Ascending aorta (tissue), 2 donors: ENCODE measurements at places on chromosomes 5 and 9.

DNA sequence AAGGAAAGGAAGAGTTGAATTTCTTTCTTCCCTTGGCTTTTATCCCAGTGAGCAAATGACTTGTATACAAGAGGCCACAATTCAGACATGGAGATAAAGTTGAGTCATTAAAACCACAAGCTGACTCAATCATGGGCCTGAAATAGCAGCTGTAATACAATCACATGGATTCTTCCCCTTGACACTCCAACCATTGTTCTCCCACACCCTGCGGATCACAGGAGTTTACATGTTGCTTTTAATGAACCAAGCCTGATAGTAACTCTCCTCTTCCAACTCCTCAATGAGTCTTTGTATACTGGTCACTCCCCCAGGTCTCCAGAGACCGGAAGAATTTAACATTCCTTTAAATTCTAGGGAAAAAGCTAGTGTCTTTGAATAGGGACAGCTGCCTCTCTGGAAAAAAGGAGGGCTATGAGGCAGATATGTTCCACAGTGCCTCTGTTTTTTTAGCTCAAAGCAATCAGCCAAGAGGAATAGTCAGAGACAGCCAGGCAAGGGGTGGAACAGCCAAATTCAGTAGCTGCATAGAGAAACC is 32.4 kb downstream of the PCDHGC5 start:
- H3K4me3 ChIP-seq, result no peak overlapping the region
- no peak for DNase-seq
- no peaks in the 10 kb centered on the region for H3K27me3 ChIP-seq

DNA sequence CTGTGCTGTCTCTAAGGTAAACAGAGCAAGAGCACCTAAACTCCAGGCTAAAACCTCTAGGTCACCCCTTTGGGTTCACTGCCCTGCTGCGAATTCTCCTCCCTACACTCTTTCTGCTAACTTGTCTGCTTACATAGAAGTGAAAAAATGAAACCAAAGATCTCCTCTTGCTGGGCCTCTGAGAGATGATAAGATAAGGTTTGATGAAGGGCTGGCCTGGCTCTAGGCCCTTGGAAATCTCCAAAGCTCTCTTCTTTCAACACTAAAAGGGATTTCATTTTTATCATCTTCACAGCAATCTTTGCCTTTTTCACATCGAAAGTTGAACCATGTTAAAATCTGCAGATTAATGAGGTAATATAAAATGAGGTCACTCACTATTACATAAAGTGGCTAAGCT is 450.8 kb upstream of the TLE4 start:
- H3K27ac ChIP-seq, result no peak overlapping the region
- no peak overlapping the region for H3K4me3 ChIP-seq
- no peaks in the 10 kb centered on the region for H3K4me1 ChIP-seq
- H3K36me3 ChIP-seq, result no peaks in the 10 kb centered on the region
- DNase-seq, result no peak
- H3K27me3 ChIP-seq, result no peaks in the 10 kb centered on the region

- no peaks in the 10 kb centered on the region for H3K27me3 ChIP-seq
- no peak for DNase-seq
- H3K27ac ChIP-seq, result peak overlapping the region; percentile 39
- H3K4me1 ChIP-seq, result peaks cover 13% of the 10 kb centered on the region
Observed at GRCh38 chr9:36029202-36029601, 7.5 kb upstream of the RECK start.

- H3K4me1 ChIP-seq, result no peaks in the 10 kb centered on the region
- H3K27me3 ChIP-seq, result no peaks in the 10 kb centered on the region
- peak; percentile 74 for DNase-seq
- no peak overlapping the region for H3K4me3 ChIP-seq
- H3K27ac ChIP-seq, result peak overlapping the region; percentile 55
Observed at GRCh38 chr9:109035684-109036423, 22.6 kb upstream of the CTNNAL1 start.

GRCh38 chr9:34701023-34701768 is 8.7 kb downstream of the CCL21 start:
- no peaks in the 10 kb centered on the region for H3K36me3 ChIP-seq
- no peaks in the 10 kb centered on the region for H3K27me3 ChIP-seq
- peak; percentile 88 for DNase-seq
- peak overlapping the region; percentile 91 for H3K27ac ChIP-seq

GRCh38 chr9:73153793-73154227 is 2.1 kb downstream of the ANXA1 start:
- no peaks in the 10 kb centered on the region for H3K27me3 ChIP-seq
- peaks cover 14% of the 10 kb centered on the region for H3K4me1 ChIP-seq
- peak overlapping the region; percentile 62 for H3K4me3 ChIP-seq
- peaks cover 3% of the 10 kb centered on the region for H3K36me3 ChIP-seq
- peak overlapping the region; percentile 70 for H3K27ac ChIP-seq
- DNase-seq, result no peak

DNA sequence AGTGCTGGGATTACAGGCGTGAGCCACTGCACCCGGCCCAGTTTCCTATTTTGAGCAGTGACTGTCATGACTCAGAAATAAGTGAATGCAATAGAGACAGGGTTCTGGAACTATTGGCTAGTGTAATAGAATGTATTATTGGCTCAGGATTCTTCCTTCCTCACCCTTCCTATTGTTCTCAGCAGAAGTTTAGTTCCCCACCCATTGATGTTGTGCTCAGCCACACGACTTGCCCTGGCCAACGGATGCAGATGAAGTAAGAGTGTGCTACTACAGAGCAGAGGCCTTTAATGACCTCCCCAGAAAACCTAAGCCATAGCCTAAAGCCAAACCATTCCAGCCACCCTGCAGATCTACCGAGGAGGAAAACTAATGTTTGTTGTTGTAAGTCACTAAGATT is 287.9 kb downstream of the AGTPBP1 start:
- H3K36me3 ChIP-seq, result no peaks in the 10 kb centered on the region
- DNase-seq, result no peak
- H3K27me3 ChIP-seq, result no peaks in the 10 kb centered on the region
- no peaks in the 10 kb centered on the region for H3K4me1 ChIP-seq
- H3K27ac ChIP-seq, result no peak overlapping the region
- H3K4me3 ChIP-seq, result no peak overlapping the region

DNA sequence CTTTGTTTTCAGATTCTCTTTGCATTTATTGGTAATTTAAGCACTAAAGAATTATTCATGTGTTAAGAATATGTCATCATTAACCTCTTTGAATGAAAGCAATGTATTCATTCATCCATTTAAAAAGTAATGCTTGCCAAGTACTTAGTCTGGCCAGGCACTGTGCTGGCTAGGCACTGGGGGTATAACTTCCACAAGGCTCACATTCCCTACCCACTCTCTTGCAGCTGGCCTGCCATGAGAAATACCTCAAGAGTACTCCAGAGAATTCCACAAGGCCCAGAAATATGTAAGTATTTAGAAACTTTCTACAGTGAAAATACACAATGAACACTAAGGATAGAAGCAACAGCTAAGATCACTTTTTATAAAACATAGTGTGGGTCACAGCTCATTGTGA is 25.4 kb downstream of the ZNF300 start:
- no peaks in the 10 kb centered on the region for H3K27me3 ChIP-seq
- H3K27ac ChIP-seq, result no peak overlapping the region
- H3K36me3 ChIP-seq, result no peaks in the 10 kb centered on the region
- DNase-seq, result no peak

- H3K27me3 ChIP-seq, result no peaks in the 10 kb centered on the region
- DNase-seq, result no peak
Observed at GRCh38 chr9:6689893-6690674, 44.6 kb upstream of the GLDC start.

GRCh38 chr9:107240260-107240659 is 42.8 kb upstream of the RAD23B start:
- no peaks in the 10 kb centered on the region for H3K36me3 ChIP-seq
- no peaks in the 10 kb centered on the region for H3K27me3 ChIP-seq
- DNase-seq, result no peak

- H3K27me3 ChIP-seq, result no peaks in the 10 kb centered on the region
- no peak for DNase-seq
- no peaks in the 10 kb centered on the region for H3K4me1 ChIP-seq
Observed at GRCh38 chr9:2336055-2336454, 285.5 kb upstream of the VLDLR start.

DNA sequence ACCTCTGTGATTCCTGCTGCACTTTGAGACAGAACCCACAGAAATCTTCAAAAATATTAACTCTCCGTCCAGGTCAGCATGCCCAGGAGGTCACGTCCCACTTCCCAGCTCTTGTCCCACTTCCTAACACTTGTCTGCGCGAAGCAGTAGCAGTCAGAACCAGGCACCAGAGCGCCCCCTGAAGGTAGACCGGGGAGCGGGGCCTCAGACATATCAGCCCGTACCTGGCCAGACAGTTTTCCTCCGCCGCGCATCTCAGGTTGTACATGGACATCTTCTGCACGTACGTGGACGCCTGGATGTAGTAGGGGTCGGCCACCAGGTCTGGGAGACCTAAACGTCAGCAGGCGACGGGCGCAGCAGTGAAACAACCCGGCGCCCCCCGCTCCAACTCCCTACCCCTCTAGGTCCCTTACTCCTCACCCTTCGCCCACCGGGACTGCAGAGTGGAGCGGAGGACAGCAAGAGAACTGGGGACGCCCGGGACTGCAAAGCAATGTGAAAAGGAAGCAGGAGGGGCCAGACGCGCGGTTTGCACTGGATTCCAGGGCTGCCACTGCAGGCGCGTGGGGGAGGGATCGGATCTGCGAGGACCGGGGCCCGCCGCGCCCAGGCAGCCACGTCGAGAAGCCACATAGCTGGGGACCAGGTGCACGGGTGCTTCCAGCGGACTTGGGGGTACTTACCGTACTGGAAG is 1.2 kb downstream of the LOX start:
- peak overlapping the region; percentile 91 for H3K27ac ChIP-seq
- peaks cover 7% of the 10 kb centered on the region for H3K4me1 ChIP-seq
- H3K36me3 ChIP-seq, result peaks cover 3% of the 10 kb centered on the region
- peak; percentile 91 for DNase-seq
- H3K4me3 ChIP-seq, result peak overlapping the region; percentile 99
- H3K27me3 ChIP-seq, result no peaks in the 10 kb centered on the region

DNA sequence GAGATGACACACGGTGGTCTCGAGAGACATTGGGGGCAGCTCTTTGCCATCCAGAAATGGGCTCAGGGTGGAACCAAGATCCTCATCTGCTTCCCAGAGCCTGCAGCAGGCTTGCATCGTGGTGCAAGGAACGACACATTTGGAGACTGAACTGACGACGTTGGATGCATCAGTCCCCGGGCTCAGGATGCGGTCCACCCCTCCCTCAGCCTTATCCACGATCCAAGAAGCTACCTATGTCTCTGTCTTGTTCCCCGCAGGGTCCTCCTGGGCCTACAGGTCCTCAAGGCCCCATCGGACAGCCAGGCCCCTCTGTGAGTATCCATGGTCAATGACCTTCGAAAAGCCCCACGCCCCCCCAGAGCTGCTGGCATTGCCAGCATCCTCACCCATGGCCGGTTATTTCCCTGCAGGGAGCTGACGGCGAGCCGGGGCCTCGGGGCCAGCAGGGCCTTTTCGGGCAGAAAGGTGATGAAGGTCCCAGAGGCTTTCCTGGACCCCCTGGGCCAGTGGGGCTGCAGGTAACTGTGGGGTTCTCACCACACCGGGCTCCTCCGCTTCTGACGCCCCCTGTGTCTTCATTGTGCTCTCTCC is 69.4 kb upstream of the FCN2 start:
- H3K4me1 ChIP-seq, result peaks cover 8% of the 10 kb centered on the region
- no peak overlapping the region for H3K27ac ChIP-seq
- DNase-seq, result no peak
- H3K27me3 ChIP-seq, result no peaks in the 10 kb centered on the region

GRCh38 chr9:91417602-91418214 is 5.9 kb downstream of the NFIL3 start:
- H3K4me1 ChIP-seq, result no peaks in the 10 kb centered on the region
- H3K27ac ChIP-seq, result no peak overlapping the region
- no peaks in the 10 kb centered on the region for H3K36me3 ChIP-seq
- no peak overlapping the region for H3K4me3 ChIP-seq
- H3K27me3 ChIP-seq, result no peaks in the 10 kb centered on the region
- DNase-seq, result no peak

DNA sequence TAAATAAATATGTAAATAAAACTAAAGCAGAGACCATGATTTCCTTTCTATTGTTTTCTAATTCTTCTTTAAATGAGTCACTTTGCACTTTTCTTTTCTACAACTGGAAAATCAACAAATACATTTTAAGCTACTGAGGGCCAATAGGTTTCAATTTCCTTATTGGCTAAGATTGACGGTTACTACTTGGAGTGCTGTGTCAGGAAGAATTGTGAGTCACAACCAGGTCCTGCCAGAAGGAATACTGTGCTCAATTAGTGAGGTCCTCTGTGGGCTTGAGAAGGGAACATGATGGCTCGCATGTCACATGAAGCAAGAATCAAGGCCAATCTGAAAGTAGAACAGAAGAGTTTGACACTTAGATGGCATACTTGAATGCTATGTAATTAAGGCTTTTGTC is 110.8 kb downstream of the HMHB1 start:
- no peaks in the 10 kb centered on the region for H3K27me3 ChIP-seq
- H3K36me3 ChIP-seq, result no peaks in the 10 kb centered on the region
- DNase-seq, result no peak

GRCh38 chr5:7759951-7760580 is 90.9 kb downstream of the CFAP90 start:
- no peak for DNase-seq
- no peak overlapping the region for H3K4me3 ChIP-seq
- H3K27ac ChIP-seq, result no peak overlapping the region
- H3K4me1 ChIP-seq, result peaks cover 9% of the 10 kb centered on the region
- no peaks in the 10 kb centered on the region for H3K36me3 ChIP-seq
- no peaks in the 10 kb centered on the region for H3K27me3 ChIP-seq

DNA sequence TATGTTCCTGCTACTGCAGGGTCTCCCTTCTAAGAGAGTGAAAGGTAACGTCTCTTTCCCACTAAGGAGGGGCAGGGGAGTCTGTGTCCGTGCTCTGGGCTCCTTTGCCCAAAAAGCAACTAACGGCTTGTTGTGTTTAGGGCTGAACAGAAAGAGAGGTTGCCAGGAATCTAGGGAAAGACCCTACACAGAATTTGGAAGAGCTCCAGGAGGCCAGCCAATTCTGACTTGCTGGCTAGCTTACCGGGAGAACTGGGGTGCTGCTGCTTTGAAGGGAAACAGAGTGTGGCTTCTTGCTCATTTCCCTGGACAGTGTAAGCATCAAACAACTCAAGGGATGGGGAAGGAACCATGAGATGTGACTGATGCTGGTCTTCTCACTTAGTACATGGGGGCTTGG is 176.1 kb downstream of the GADD45G start:
- no peak overlapping the region for H3K4me3 ChIP-seq
- no peaks in the 10 kb centered on the region for H3K27me3 ChIP-seq
- H3K36me3 ChIP-seq, result no peaks in the 10 kb centered on the region
- H3K27ac ChIP-seq, result no peak overlapping the region
- no peak for DNase-seq
- H3K4me1 ChIP-seq, result no peaks in the 10 kb centered on the region

GRCh38 chr9:614431-614830 is 227.1 kb upstream of the DMRT1 start:
- peaks cover 30% of the 10 kb centered on the region for H3K4me1 ChIP-seq
- no peaks in the 10 kb centered on the region for H3K27me3 ChIP-seq
- H3K4me3 ChIP-seq, result no peak overlapping the region

DNA sequence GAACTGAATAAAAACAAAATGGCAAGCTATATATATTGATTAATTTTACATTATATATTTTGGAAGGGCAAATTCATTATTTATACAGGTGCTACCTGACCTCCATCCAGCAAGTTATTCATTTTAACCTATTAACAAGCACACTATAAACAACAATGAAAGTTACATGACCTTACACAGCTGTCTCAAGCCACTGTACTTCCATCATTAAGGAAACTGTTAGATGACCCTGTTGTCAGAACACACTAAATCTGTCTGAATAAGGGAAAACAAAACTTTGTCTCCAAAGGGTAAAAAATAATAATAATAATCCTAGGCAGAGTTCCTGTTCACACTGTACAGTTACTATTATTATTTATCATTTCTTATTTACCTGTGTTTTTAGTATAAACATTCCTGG is 44.0 kb downstream of the NFIB start:
- no peak for DNase-seq
- H3K27me3 ChIP-seq, result no peaks in the 10 kb centered on the region
- H3K4me3 ChIP-seq, result no peak overlapping the region
- no peaks in the 10 kb centered on the region for H3K36me3 ChIP-seq
- H3K27ac ChIP-seq, result no peak overlapping the region
